Lung microvascular endothelial cell (primary cell): ENCODE measurements at places on chromosomes 5 and 9.

DNA sequence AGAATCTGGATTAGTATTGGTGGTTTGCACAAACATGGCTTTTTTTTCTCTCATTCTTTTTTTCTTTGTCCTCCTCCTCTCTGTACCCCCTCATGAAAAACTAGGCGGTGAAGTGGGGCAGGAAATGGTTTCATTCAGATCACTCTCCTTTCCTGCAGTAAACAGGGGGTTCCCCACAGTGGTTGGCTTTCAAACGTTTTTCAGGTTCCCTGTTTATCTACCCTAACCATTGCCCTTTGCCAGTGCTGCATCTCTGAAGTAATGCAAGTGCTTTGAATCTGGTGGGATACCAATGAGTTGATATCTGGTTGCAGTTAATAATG, 29.8 kb downstream of the NR4A3 start:
- no peak for DNase-seq

DNA sequence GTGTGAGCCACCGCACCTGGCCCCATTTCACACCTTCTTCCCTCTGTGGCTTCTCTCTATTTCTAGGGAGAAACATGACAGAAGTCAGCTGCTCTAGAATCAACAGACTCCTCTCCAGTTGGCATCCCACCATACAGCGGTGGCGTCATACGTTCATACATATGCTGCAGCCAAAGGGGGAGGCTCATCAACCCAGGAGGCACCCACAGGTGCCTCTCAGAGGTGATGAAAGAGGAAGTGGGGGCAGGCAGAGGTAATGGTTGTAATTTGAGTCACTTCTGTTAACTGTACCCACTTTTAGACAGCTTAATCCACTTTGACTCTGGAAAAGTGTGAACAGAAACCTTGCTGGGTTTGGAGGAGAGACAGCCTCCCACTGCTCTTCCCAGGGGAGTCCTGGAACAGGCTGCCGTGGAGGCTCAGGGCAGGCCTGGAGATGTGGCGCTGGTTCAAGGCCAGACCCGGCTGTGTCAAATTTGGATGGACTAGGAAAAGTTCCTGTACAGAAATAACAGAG, 47.3 kb upstream of the SUB1 start:
- no peak for DNase-seq

DNA sequence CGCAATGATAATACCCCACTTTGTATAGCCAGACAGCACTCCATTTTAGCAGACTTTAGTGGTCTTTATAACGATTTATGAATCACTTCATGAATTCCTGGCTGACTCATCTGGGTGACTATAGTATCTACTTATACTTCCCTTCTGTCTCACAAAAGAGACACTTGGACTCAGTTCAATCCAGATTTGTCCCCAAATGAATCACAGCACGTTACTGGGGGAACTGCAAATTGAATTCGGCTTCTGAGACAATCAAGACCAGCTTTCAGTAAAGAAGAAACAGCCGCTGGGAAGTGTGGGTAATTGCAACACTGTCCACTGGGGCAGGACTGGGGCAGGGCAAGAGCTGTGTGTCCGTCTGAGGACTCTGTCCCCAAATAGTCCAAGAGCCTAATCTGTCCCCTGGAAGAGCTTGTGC, 337.3 kb upstream of the RFX3 start:
- peak; percentile 87 for DNase-seq

DNA sequence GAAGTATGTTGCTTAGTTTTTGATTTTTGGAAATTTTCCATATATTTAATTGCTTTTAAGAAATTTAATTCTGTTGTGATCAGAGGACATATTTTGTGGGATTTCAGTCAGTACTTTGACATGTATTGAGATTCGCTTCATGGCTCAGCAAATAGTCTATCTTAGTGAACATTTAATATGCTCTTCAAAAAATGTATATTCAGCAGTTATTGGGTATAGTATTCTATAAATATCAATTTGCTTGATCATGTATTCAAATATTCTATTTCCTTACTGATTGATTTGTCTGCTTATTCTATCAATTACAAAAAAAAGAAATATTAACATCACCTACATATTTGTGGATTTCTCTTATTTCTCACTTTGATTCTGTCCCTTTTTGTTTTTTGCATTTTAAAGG, 79.5 kb upstream of the HAND1 start:
- no peak for DNase-seq

DNA sequence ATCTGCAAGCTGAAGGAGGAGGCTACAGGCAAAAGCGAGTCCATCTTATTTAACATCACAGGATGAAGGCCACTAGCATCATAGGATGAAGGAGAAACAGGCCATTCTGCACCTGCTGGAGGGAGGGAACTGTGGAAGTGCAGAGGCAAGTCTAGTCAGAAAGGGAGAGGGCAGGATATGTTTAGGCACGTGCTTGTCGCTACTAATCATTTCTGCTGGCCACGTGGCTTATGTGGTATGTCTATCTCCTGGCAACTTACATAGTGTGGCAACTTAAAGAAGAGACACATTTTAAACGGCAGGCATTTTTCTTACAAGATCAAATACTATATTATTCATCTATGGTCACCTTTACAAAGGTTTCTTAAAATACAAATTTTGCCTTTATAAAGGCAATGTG, 74.0 kb downstream of the GNAQ start:
- no peak for DNase-seq

DNA sequence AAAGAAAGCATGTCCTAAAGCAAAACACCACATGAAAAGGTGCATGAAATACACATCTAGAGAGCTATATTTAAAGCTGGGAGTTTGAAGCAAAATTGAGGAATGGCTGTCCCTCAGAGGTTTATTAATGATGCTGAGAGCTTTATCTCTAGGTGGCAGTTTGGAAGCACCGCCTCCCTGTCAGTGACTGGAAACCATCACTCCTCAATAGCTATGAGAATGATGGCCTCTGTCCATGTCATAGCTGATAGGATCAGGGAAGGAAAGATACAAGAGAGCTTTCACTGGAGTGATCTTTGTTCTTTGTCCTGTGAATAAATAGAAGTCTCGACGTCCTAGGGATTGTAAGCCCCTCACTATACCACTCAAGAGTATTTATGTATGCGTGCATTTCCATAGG, 110.5 kb downstream of the NUDT12 start:
- DNase-seq, result no peak

- peak; percentile 55 for DNase-seq
Measured at GRCh38 chr5:102959055-102959454, 160.9 kb downstream of the GIN1 start.

DNA sequence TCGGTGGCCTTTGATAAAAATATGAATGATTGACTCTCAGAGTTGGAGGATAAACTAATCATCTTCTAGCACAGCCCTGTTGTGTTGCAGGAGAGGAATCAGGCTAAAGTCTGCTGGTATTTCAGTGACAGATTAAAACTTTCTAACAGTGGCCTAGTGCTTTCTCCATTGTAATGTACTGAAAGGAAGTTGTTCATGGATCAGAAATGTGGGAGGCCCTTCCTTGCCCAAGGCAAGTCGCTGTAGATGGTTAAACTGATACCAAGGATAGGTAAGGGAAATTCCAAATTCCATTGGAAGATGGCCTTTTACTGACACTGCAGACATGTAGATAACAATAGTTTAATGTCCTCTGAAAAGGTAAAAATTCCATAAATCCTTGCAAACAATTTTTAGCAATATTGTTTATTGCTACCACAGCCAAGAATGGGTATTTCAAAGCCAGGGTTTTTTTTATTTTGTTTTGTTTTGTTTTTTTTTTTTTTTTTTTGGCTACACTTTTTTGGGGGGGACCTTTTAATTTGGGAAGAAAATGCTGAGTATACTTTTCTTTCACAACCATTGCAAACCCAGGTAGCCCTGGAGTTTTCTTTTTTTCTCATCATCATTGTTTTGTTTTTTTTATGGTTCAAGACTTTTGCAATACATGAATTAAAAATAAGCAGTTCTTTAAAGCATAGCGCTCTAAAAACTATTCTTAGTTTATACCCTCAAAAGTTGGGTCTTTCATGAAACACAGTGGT, 35.5 kb downstream of the WDR36 start:
- peak; percentile 21 for DNase-seq

GRCh38 chr9:116336133-116336862, 182.7 kb downstream of the PAPPA start:
- DNase-seq, result no peak

DNA sequence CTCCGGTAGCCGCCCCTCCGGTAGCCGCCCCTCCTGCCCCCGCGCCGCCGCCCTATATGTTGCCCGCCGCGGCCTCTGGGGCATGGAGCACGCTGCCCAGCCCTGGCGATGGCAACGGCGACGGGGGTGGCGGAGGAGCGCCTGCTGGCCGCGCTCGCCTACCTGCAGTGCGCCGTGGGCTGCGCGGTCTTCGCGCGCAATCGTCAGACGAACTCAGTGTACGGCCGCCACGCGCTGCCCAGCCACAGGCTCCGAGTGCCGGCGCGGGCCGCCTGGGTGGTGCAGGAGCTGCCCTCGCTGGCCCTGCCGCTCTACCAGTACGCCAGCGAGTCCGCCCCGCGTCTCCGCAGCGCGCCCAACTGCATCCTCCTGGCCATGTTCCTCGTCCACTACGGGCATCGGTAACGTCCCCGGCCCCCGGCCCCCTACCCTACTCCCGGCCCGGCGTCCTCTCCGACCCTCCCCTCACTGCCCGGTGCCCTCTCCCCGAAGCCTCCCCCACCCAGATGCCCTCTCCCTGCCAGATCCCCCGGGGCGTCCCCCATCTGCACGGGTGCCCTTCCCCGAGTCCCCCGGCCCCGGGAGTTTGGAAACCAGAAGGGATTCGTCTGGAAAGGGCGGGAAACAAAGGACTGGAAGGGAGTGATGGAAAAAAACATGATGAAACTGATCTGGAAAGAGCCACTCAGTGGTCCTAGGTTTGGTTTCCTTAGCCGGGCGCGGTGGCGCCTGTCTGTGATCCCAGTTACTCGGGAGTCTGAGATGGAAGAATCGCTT, 417 bp downstream of the SRD5A1 start:
- peak; percentile 55 for DNase-seq

DNA sequence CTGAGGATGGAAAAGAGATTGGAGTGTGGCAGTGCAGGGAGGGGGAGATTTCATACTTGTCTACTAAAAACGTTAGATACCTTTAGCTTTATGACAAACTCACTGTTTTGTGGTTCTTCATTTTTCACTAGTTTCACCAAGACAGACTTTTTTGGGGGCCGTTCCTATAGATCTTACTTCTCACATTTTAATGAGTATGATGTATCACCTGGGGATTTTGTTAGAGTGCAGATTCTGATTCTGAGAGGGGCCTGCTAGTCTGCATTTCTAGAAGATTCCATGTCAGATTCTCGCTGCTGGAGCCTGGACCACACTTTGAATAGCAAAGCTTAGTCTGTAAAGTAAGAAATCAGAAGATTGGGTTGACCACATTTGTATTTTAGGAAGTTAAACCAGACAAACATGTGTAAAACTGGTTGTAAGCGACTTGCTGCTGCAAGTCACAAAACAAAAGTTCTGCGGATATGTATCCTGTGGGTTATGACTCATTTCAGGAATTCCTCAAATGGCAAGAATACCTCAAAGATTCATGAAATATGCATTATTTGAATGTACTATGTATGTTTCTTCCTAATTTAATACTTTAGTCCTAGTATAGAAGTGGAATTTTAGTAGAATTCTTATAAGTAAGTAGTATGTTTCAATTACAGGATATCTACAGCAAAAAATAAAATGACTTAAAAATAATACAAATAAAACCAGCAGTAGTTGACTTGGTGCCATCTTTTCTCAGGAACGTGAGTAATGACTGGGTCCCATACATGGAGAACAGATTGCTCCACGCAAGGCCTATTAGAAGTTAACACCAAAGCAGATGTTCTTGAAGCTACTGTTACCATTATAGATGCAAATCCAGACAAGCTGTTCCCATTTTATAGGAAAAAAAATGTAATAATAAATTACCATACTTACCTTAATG, 27.8 kb downstream of the NFIL3 start:
- DNase-seq, result peak; percentile 31

- no peak for DNase-seq
Measured at GRCh38 chr5:116520771-116521170, 53.9 kb downstream of the SEMA6A start.

DNA sequence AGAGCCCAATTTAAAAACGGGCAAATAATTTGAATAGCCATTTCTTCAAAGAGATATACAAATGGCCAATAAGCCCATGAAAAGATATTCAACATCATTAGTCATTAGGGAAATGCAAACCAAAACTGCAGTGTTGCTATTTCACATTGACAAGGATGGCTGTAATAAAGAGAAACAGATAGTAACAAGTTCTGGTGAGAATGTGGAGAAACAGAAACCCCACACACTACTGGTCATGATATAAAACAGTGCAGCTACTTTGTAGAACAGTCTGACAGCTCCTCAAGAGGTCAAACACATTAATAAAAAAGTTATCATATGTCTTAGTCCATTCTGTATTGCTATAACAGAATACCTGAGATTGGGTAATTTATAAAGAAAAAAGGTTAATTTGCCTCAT, 237.0 kb upstream of the GRAMD2B start:
- DNase-seq, result no peak

GRCh38 chr9:93952784-93953495, 2.2 kb downstream of the BARX1 start:
- DNase-seq, result no peak

GRCh38 chr5:78927657-78928282, 57.3 kb downstream of the ARSB start:
- DNase-seq, result no peak

- no peak for DNase-seq
Measured at GRCh38 chr5:11863911-11864310, 40.3 kb downstream of the CTNND2 start.

DNA sequence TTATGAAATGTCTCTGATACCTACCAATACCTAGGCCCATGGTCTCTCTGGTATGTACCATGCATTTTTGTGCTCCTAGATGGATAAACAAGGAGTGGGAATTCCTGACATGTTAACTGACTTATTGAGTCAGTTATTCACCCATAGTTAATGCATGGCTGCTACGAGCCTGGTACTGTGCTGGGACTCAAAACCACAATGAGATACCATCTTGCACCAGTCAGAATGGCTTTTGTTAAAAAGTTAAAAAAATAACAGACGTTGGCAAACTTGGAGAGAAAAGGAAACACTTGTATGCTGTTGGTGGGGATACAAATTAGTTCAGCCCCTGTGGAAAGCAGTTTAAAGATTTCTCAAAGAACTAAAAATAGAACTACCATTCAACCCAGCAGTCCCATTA, 293.8 kb downstream of the OSTF1 start:
- DNase-seq, result no peak

DNA sequence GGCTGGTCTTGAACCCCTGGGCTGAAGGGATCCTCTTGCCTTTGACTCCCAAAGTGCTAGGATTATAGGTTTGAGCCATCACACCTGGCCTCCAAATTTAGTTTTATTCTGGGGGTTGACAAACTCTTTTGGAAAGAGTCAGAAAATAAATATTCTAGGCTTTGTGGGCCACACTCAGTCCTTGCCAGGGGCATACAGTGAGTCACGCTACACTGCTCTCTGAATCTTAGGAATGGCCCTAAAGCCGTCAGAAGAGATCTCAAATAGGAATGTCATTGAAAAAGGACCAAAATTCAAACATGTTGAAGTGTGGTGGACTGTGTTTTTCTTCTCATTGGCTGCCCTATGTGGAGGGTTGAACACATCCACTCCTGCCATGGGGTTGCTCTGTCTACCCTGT, 127.7 kb upstream of the BASP1 start:
- DNase-seq, result no peak
